ENCODE measurements at places on chromosomes 1 and 21.

DNA sequence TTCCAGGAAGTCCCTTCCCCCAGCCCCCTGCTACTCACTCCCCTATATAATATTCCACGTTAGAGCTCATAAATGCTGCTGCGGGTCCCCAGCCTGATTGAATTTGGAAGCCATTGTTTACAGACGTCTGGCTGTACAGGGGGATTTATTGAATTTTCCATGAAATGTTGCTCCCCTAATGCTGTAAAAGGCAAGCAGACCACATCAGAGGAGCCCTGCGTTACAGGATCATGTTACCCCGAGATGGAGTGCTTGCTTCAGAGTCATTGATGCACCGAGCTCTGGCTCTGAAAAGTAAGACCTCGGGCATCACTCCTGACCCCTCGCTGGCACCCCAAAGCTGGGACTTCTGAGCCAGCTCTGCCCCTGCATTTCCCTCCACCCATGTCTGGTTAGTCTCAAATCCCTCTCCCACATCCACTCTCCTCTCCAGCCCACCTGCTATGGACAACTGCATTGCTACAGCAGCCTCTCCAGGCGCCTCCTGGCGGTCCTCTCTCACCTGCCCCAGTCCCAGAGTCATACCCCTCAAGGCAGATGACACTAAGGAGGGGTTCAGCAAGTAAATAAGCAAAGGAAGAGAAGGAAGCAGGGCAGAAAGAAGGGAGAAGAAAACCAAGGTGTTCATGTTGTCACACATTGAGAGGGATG lies 127.8 kb downstream of the TMEM53 start:
- DNase-seq, result no peak

GRCh38 chr1:21326861-21327344 lies 36.6 kb upstream of the ECE1 start:
- DNase-seq, result no peak

GRCh38 chr1:211698161-211699026 lies 23.0 kb upstream of the NEK2 start:
- no peak for DNase-seq

GRCh38 chr1:10528066-10529014 lies 53.6 kb downstream of the PEX14 start:
- DNase-seq, result peak; percentile 91

DNA sequence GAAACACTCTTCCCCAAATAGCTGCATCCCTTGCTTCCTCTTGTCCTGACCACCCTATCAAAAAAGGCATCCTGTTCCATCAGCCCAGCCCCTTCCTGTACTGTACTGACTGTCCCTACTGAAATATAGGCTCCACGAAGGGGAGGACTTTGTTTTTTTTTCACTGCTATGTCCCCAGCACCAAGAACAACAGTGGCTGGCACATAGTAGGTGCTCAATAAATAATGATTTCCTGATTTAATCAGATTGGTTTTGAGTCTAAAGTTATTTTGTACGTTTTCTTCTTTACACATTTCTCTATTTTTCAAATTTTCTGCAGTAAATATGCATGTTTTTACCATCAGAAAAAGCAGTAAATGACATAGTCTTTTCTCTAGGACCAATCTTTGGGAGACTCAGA lies 73.9 kb downstream of the CD58 start:
- no peak for DNase-seq

GRCh38 chr1:225435487-225435886 lies 7.6 kb upstream of the LBR start:
- no peak for DNase-seq

DNA sequence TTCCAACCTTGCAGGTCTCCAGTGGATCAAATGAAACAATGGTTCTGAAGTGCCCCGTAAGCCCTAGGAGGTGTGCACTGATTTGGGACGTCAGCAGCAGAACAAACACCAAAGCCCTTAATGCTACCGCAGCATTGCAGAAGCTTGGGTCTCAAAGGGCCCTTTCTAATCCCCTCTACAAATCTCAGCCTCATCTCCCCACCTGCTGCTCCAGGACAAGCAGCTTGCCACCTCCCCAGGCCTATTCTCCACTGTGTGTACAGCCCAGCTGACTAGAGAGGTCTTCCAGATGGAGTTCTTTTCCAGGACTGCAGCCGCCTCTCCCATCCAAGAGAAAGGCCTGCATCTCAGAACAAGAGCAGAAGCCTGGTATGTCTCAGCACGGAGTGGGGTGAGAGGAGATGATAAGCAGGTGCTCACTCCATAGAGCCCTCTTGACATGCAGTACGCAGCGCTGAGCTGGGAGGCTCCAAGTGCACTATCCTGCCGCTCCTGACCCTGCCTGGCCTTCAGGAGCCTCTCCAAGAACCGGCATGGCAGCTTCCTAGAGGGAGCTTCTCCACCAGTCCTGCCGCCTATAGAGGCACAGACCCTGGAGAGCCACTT lies 46.3 kb downstream of the MRPL37 start:
- no peak for DNase-seq

- no peak for DNase-seq
Observed at GRCh38 chr1:226882631-226883409, 12.4 kb downstream of the PSEN2 start.

DNA sequence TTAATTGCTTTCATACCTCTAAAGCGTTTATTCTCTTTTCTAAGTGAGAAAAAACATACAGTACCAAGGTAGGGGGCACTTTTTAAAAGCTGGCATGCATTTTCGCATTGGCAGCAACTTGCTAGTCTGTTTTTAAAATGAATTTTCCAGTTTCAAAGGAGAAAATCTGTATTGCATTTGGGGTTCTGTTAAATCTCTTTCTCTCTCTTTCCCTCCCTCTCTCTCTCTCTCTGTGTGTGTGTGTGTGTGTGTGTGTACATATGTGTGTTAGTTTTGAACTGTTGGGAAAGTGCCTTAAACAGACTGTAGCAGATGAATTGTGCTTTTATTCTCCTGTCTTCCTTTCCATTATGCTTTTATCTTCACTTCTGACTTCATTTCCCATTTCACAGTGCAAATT lies 7.3 kb downstream of the NIBAN1 start:
- DNase-seq, result no peak

DNA sequence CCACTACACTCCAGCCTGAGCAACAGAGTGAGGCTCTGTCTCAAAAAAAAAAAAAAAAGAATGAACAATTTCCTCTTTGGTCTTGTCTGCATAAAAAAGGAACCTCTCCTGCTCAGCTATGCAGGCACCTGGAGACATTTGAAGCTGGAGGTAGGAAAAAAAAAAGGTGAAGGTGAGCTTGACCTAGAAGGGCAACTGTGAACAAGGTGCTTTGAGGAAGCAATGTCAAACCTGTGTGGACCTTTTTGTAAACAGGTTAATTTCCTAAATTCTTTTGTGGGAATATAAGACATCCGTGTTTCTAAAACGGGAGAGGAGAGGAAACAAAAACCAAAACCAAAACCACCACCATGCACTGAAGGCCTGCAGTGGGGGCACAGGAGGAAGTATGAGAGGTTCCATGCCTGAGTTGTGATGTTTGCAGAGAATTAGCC lies 77.5 kb downstream of the SLC45A1 start:
- DNase-seq, result no peak

DNA sequence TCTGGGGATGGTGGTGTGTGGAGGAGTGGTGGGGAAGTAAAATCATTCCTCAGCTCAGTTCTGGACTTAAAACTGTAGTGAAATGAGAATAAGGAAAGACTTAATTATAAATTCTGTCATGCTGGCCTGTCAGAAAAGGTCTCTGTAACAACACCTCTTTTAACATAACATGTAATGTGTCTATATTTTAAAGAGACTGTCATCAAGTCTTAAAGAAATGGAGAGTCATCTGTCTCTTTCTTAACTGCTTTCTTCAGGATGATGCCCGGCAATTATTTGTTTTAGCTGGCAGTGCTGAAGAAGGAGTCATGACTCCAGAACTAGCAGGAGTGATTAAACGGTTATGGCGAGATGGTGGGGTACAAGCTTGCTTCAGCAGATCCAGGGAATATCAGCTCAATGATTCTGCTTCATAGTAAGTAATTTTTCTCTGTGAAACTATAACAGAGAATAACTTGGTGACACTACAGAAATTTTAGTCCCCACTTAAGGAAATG lies 30.6 kb downstream of the GNAI3 start:
- DNase-seq, result no peak

GRCh38 chr1:151624783-151625182 lies 12.9 kb downstream of the SNX27 start:
- DNase-seq, result no peak

DNA sequence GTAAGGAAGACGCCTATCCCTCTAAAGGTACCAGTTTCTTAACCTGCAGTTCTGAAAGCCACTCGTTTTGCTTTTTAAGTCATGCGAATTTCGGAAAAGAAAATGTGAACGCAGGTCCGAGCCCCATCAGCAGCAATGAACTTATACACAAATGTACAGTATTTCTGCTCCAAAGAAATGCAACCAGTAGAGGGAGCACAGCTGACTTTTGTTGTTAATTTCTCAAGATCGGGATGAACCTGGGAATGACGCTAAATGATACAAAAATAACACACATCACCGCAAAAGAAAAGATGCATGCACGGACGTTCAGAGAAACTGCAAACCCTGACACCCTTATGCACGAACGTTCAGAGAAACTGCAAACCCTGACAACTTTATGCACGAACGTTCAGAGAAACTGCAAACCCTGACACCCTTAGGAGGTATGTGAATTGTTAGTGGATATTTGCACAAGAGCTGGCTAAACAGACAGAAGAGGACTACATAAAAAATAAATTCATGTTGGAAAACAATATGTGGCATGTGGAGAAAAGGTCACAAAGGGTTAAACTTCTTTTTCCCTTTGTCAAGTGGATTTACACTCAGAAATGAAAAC lies 3.5 kb upstream of the TIAM1 start:
- no peak for DNase-seq

Data from HS-5 (cell line).